Activated naive CD8-positive, alpha-beta T cell treated with anti-CD3 and anti-CD28 coated beads for 36 hours (primary cell): ENCODE measurements at places on chromosomes 11 and 22.

DNA sequence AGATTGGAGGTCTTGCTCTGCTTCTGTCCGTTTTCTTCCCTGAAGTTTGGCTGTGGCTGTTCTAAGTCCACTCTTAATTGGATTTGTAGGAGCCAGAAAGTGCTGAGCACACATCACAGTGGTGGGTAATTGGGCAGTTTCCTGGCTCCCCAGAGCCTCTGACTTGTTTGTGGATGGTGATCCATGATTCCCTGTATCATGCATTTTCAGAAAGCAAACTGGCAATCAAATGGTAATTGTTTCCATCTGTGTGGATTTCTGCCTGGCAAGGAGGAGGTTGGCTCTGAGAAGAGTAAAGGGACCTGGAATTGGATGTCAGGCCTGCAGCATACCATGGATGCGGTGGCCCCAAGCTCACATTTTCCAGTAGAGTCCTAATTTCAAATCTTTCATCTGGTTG lies 49.5 kb downstream of the PPFIBP2 start:
- no peak for DNase-seq

GRCh38 chr11:11137339-11137738 lies 215.7 kb downstream of the CSNK2A3 start:
- DNase-seq: no peak

DNA sequence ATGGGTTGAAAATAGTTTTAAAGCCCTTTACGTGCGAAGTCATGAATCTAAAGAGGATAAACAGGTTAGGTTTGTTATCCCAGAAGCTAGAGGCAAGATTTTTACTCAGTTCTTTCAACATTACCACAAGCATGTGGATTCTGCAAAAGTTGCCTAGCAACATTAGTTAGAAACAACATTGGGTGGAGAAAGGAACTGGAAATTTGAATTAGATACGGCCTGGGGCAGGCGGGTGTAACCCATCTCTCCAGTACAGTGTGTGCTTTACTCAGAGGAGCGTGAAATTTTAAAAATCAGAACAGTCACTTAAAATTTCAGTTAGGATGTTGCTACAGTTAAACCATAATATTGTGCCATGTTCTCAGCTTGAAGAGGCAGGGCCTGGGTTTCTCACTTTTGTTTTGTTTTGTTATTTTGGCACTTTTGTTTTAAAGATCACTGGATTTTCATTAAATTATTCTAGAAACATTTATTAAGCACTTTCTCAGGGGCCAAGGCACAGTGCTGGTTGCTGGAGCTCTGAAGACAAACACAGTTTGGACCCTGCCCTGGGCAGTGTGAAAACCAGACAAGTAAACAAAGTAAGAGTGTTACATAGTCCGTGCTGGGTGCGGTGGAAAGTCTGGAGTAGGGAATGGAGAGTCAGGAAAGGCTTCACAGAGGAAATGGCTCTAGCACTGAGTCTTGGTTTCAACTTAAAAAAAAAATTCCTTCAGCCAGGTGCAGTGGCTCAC lies 4.4 kb upstream of the WEE1 start:
- no peak for DNase-seq

- DNase-seq: no peak
Observed at GRCh38 chr11:75763846-75764245, 4.7 kb upstream of the DGAT2 start.

- DNase-seq: no peak
Observed at GRCh38 chr11:102119997-102120396, 9.8 kb downstream of the YAP1 start.

DNA sequence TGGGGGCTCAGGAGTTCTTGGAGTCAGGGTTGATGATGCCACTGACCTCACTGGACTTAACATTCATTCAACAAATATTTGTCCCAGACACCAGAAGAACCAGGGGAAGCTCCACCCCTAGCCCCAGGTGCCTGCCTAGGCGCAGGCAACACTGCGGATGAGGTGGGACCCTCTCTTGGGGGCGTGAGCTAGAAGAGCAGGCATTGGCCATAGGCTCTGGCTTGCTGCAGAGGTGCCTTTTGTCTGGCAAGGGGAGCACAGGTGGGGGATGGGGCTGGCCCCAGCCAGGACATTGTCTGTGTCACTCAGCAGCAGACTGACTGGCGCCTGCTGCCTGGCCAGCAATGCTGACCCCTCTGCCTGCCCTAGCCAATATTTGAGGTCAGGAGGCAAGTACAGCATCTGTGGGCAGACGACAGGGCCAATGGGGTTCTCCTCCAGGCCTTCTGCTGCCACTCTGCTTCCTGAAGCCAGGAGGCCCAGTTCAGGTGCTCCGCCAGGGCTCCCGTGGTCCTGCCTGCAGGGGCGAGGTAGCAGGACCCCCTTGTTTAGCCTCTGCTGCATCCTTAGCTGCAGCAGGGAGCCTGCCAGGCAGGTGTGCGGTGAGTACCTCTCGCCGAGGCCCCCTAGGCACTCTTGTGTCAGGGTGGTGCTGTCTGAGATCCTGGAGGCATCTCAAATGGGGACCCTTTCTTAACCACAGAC lies 4.0 kb downstream of the LINC01488 start:
- DNase-seq: no peak

DNA sequence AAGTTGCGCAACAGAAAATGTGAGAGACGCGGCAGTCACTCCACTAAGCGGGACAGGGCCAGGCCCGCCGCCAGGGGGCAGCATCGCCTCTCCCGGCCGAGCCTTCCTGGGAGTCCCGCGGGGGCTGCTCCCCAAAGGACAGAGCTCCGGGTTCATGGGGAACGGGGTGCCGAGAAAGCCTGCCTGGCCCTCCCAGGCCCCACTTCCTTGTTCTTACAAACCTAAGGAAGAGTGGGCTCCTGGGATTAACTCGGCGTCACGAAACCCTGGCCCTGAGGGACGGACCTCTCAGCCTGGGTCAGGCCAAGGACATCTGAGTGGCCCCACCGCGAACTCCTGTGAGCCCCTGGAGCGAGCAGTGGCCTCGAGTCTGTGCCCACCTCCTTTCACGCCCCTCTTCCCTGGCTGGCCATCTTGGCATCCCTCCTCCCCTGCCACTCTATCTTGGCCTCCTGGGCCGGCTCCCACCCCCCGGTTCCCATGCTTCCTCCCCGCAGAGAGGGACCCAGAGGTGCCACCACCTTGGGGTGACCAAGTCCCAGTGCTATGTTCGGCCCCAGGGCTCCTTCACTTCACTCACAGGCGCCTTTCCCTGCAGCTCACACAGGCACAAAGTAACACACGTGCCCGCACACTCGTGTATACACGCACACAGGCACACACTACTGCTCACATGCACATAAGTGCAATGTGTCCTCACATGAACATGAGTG lies 99.9 kb upstream of the FGF3 start:
- peak; percentile 77 for DNase-seq
